ENCODE measurements at places on chromosomes 1 and 21.

GRCh38 chr1:186482661-186483255 lies 21.8 kb upstream of the PDC start:
- peak; percentile 53 for DNase-seq

GRCh38 chr1:47783638-47784496 lies 213.3 kb downstream of the TRABD2B start:
- no peak for DNase-seq

DNA sequence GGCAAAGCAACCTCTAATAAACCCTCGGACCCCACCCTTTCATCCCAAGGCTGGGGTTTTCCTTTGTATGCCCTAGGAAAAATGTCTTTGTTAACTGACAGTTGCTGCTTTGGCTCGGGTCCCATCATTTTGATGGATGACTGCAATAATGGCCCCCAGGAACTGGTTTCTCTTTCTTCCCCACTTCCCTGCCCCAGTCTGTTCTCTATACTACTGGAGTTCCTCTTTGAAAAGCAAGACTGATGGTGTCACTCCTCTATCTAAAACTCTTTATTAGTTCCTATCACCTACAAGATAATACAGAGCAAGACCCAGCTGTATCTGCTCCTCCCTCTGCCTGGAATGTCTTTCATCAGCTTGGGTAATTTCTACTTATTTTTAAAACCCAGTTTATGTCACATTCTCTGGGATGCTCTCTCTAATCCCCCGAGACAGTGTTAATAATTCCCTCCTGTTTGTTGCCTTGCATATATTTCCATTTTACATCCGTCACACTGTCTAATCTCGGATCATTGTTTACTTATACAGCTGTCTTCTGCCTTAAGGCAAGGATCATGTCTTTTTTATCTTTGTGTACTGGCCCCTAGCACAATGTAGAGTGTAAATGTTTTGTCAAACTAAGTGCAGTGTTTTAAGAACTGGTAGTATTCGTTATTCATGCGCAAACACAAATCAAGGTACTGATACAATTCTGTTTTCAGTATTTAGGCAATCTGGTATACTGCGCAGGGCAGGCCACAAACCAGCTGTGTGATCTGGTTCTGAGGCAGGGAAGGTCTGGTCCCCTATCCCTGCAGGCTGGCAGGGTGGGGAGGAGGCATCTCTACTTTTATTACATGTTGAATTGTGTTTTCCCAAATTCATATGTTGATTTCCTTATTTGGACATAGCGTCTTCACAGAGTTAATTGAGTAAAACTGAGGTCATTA lies 16.1 kb downstream of the SLAMF1 start:
- no peak for DNase-seq

DNA sequence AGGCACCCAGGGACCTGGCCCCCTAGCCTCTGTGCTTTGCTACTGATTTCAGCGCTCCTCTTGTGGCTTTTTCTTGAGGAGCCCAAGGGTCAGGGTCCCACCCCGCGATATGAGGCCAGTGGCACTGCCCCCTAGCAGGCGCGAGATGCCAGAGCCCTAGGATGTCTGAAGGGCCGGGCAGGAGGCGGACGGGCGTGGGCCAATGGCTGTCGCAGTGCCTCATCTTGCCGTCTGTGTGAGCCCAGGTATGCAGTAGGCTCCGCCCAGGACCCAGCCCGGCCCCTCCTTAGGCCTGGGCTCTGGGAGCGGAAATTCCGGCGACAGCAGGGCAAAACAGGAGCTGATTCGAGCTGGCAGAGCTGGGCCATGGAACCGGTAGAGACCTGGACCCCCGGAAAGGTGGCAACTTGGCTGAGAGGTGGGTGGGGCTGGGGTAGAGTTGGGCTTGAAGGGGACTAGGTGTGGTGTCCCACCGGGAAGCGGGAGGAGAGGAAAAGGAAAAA lies at the start of gene CNKSR1:
CNKSR1 (plus strand) TSS at position 310 of the 503 bp plus-strand sequence; CDS start at position 367, 57 bp downstream.
- DNase-seq: no peak

DNA sequence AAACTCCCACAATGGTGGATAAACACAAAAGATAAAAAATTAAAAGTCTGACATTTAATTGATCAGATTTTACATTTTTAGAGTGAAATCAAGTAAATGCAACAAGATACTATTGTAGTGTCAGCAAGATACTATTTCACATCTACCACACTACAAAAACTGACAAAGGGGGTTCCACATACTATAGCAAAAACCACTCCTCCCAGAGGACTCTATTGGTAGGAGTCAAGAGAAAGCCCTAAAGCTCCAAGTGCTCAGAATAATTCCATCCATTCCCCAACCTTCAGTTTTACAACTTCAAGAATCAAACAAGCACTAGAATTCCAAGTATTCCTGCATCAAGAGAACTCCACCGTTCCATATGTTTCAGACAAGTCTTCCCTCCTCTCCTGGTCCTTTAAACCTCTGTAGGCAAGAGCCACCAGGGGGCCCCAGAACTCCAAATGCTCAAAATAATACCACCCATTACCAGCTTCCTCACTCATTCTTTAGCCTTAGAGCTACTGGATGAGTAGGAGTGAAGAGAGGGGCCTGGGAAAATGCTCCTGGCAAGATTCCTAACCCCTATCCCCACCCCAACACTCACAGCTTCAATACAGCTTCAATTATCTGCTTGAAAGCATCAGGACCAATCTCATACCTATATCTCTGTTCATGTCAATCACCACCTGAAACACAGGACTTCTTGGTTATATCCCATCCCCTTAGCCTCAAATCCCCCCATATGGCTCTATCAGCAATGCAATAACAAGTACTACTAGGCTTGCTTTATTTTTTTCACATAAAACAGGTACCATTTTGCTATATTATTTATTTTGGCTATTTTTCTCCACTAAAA lies 9.9 kb downstream of the TOR1AIP2 start:
- DNase-seq: peak; percentile 9

GRCh38 chr1:194833111-194833510 lies 1646.7 kb upstream of the B3GALT2 start:
- no peak for DNase-seq

DNA sequence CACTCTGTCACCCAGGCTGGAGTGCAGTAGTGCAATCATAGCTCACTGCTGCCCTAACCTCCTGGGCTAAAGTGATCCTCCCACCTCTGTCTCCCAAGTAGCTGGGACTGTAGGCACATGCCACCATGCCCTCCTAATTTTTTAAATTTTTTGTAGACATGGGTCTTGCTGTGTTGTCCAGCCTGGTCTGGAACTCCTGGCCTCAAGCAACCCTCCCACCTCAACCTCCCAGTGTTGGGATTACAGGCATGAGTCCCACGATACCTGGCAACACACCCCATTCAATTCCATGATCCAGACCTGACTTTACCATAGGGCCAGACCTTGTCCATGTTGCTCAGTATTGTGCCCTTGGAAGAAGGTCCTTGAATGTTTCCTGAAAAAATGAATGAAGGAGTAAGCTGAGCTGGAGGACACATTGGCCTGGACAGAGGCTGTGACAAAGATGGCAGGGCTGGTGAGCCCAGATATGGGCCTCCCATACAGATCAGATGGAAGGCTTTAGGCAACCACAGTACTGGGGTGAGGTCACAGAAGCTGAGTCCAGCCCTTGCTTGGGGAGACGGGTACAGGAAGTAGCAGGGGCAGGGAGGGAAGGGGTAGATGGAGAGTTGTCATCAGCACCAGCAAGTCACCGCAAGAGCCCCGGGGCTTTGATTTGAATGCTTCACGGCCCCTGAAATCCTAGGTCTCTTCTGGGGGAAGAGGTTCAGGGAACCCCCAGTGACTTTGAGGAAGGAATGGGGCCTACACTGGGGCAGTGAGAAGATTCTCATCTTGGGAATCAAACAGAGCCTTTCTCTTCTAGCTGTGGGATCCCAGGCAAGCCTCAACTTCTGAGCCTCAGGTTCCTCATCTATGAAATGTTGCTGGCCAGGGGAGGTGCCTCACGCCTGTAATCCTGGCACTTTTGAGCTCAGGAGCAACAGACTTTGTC lies 40.1 kb upstream of the DMBX1 start:
- no peak for DNase-seq

DNA sequence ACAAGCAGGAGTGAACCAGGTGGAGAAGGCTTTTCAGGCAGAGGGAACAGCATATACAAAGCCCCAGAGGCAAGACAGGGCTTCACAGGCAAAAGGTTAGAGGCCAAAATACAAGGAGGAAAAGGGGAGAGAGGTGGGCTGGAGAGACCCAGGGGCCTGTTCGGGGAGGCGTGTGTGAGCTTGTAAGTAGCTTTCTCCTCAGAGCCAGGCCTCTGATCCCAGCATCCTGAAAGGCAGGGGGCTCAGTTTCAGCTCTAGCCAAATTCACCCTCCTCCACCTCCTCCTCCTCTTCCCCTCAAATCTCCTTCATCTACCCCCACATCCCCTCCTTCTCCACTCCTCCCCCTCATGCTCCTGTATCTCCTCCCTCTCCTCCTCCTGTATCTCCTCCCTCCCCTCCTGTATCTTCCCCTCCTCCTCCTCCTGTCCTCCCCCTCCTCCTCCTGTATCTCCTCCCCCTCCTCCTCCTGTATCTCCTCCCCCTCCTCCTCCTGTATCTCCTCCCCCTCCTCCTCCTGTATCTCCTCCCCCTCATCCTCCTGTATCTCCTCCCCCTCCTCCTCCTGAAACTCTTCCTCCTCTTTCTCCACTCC lies 148.6 kb downstream of the ST6GALNAC5 start:
- DNase-seq: no peak

- no peak for DNase-seq
Measured at GRCh38 chr1:215489771-215490565, 77.1 kb upstream of the KCTD3 start.

- DNase-seq: no peak
Measured at GRCh38 chr1:42639116-42639515, 19.1 kb upstream of the PPIH start.

DNA sequence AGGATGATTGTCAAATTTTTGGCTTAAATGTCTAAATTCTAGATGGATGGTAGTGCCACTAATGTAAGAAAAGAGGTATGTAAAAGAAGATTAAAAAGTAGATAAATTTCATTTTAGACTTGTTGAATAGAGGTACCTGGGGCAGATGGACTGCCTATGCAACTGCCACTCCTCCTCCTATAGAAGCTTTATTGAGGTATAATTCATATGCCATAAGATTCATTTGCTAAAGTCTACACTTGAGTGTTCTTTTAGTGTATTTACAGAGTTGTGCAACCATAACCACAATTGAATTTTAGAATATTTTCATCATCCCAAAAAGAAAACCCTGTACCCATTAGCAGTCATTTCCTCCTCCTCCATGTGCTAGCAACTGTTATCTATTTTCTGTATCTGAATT lies 70.6 kb downstream of the FNBP1L start:
- no peak for DNase-seq

GRCh38 chr1:201785291-201785690 lies 43.7 kb upstream of the IPO9 start:
- no peak for DNase-seq

DNA sequence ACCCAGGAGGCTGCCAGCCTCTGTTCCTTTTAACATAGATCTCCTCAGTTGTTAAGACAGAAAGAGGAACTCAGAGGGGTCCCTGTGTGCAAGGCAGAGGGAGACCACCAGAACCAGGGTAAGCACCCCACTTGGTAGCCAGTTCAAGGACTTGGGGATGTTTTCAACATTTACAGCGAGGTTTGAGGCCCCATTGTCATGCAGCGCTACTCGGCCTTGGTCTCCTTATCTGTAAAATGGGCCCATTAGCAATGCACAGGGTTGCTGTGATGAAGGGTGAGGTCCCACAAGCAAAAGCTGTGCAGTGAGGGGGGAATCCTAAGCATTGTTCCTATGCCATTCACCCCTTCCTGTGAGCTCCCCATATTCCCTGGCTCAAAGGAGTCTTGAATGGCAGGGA lies 4.2 kb downstream of the SIM2 start:
- no peak for DNase-seq

- no peak for DNase-seq
Measured at GRCh38 chr1:221583465-221583864, 158.4 kb downstream of the DUSP10 start.

- no peak for DNase-seq
Measured at GRCh38 chr1:195733826-195734225, 874.4 kb downstream of the KCNT2 start.

DNA sequence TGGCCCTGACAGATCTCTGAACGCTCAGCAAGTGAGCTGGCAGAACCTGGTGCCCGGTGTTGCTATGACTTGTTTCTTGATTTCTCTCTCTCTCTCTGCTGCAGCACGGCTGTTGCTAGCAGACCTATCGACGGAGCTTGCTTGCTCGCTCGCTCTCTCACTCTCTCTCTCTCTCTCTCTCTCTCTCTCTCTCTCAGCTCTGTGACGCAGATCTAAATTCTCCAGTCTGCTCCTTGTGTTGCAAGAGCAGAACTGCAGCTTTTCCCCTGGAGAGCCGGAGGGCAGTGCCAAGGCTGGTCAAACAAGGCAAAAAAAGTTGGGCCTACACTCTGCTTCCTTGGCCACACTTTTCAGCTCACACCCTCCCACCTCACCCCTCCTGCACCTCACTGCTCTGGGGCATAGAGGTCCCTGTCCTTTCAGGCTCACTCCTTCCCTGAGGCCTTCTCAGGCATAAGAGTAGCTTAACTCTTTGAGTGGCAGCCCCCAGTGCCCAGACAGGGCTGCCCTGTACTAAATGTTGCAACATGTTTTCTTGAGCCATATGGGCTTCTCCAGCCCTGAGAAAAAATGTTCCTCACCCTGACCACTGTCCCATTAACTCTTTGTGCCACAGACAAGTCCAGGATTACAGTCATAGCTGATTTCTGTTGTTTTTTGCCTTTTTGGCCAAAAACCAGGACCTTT lies 72.2 kb downstream of the CD46 start:
- no peak for DNase-seq

GRCh38 chr1:41511239-41511540 lies 26.7 kb upstream of the EDN2 start:
- DNase-seq: no peak

DNA sequence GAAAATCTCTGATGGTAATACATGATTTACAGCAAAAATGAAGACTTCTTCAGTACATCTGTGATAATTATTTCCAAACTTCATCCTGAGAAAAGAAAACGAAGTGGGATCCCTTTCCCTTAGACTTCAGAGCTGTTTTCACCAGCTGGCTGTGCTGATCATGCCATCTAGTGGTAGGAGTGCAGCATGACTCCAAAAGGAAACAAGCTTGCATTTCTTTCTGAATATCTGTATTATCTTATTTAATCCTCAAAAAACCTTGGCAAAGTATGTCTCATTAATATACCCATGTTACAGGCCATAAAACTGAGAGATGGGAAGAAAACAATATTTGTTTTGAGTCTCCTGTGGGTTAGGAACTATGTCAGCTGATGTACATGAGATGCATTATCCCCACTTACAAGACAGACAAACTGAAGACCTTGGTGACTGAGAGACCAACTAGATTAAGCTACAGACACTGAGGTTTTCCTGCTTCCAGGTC lies 9.8 kb upstream of the GJA8 start:
- peak; percentile 36 for DNase-seq

GRCh38 chr1:99956755-99957154 lies 13.0 kb upstream of the SLC35A3 start:
- no peak for DNase-seq

Measured in NCI-H1048 (cell line).